ENCODE measurements at places on chromosomes 2 and 18.

- no peak for DNase-seq
These were observed 114.0 kb downstream of the CYP26B1 start for GRCh38 chr2:72033636-72034035.

DNA sequence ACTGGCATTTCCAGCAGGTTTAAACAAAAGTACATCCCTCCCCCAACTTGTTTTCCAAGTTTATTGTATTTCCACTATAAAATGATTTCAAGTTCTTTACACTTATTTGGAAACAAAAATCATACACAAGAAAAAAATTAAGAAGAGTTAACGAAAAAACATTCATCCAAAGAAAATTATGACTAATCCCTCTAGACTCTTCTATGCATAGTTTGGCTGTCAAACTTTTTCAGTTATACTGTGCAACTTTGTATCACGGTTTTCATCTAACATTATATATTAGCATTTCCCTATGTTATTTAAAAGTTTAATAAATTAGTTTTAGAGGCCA is 627 bp downstream of the WDCP start:
- no peak for DNase-seq

DNA sequence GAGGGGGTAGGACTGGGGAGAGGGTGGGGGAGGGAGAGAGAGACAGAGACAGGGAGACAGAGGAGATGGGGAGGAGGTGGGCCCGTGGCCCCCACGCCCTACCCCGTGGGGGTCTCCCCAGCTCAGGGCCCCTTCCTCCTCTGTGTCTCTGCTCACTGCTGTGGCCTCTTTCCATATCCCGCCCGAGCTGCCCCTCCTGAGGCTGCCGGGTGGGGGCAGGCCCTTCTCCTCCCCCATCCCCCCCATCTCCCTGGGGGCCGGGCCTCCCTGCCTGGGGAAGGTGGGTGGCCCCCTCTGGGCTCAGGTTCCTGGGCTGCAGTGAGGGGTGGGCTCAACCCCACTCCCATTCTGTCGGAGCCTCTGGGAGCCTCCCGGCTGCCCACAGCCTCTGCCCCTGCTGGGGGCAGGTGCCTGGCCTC is 332 bp upstream of the PDCD1 start:
- no peak for DNase-seq

DNA sequence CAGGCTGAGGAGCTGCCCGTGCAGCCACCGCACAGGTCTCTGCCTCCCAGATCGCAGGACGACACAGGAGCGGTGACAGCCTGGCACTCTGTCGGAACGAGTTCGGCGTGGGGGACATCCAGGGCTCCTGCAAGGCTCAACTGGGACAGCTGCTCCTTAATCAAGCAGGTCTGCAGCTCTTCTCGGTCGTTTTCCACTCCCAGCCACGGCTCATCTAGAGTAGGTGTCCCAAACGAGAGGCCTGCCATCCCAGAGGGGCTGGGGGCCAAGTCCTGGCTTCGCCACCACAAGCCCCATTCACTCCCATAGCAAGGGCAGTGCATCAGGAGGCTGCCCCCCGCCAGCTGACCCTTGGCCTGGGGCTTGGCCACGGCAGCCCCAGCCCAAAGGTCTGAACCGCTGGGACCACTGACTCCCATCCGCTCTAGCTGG is 22.5 kb downstream of the PASK start:
- DNase-seq, result no peak

- no peak for DNase-seq
These were observed 722.5 kb downstream of the SOCS6 start for GRCh38 chr18:71011389-71011788.

DNA sequence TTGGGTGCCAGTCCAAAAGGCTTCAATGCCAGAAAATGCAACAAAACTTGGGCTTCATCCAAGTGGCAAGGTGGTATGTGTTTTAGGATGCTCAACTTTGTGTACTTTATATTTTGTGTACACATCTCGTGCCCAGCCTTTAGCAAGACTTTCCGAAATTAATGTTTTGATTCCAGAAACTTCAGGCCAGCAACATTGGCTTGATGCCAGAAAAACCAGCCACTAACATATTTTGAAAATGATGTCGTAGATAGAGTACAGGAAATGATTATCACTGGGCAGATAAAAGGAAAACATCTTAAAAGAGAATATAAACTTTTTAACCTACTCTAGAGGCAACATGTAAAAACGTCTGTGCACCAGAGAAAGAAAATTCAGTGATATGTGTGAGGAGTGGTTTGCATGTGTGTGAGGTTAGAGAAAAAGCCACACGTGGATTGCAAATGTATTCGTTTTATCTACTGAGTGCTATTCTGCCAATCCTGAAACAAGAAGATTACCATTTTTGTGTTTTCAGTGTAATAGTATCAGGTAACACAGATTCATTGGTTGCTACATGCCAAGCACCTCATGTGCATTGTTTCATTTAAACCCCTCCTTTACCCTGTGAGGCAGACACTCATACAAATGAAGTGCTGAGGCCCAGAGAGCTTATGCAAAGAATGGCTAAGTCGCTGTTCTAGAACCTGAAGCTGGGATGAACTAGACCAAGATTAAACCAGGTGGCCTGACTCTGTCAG is 264.8 kb downstream of the C1D start:
- DNase-seq, result no peak

DNA sequence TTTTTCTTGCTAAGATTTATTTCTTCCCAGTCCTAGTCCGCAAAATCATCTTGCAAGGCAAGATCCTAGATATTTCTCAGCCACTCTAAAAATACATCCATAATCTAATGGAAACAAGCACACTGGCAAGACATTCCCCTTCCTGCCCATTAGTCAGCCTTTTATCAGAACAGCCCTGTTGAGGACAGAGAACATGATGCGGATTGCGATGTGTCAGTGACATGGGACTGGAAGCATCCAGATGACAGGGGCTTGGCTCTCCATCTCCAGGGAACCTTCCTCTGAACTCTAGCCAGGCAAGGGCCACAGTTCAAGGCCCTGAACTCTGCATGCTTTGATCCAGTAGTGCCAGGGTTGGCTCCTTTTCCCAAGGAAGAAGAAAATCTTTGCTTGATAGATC is 70.0 kb downstream of the VSNL1 start:
- DNase-seq, result no peak
